ENCODE measurements at places on chromosomes 16 and 17.

- DNase-seq, result no peak
Observed at GRCh38 chr16:65249768-65250167, 127.9 kb upstream of the CDH11 start.

DNA sequence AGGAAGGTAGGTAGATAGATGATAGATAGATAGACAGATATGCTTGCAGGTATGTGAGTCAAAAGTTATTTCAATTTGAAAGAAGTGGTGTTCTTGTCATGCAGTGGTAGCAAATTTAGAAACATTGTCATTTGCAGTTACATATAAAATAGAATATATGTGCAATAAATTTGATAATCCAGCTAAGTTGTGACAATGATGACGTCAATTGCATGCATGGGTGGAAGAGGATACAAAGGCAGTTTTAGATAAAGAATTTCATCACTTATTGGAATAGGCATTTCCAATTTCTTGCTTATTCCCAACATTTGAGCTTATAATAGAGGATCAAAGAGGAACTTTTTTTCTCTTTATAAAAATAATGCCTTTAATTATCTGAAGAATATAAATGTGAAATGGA lies 99.2 kb upstream of the KCNJ16 start:
- no peak for DNase-seq

DNA sequence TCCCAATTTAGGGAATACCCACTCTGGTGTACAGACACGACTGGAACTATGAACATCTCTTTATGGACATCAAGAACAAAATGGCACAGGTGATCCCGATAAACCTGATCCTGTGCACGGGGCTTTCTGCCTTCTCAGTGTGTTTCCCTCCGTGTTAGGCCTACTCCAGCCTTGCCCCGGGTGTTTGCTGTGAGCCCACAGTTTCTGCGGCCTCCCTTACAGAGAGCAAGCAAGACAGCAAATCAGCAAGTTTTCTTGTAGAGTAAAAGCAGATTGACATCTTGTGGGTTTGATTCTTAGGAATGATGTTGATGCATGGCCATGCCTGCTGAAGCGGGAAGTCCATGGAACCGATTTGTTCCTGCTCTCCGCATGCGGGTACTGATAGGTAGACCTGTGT lies 26.4 kb upstream of the ENDOV start:
- DNase-seq, result no peak

DNA sequence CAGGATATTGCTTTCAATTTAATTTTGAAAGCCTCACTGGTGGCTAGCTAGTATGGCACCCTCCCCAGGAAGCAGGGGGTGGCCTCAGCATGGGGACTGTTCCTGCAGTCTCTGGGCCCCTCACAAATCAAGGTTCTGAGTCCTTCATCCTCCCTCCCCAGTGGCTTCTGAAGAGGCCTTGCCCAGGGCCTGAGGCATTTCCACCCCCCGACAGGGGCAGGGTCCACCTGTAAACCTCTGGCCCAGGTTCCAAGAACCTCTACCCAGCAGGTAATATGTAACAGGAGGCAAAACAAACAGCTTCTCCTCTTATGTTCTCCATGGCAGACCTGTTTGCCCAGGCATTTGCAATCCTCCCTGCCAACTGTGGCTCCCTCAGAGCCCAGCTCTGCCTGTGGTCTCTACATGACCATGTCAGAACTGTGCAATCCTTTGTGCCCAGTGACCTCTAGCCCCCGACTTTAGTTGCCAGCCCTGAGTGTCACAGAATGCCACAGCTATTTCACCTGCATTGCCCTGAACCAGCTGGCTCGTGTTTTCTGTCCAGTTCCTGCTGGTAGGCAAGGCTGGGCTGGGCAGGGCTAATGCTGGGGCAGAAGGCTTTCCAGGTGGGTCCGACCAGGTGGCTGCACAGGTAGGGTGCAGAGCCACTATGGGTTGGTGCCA lies 14.3 kb downstream of the ACSF2 start:
- DNase-seq, result no peak

DNA sequence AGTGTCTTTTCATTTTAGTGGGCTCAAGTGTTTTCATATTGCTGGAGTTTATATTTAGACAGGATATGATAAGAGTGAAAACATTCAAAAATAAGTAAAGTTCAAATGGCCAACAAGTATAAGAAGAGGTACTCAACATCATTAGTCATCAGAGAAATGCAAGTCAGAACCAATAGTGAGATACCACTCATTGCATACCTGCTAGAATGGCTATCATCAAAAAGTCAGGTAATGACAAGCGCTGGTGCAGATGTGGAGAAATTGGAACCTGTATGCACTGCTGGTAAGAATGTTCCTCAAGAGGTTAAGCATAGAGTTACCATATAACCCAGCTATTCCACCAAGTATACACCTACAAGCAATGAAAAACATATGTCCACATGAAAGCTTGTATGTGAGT lies 87.8 kb downstream of the WNT3 start:
- DNase-seq, result no peak

- DNase-seq, result peak; percentile 23
Observed at GRCh38 chr17:55421179-55421934, at the start of gene MMD. Gene MMD (minus strand): TSS chr17:55421835. CDS start chr17:55421695, 140 bp downstream.

DNA sequence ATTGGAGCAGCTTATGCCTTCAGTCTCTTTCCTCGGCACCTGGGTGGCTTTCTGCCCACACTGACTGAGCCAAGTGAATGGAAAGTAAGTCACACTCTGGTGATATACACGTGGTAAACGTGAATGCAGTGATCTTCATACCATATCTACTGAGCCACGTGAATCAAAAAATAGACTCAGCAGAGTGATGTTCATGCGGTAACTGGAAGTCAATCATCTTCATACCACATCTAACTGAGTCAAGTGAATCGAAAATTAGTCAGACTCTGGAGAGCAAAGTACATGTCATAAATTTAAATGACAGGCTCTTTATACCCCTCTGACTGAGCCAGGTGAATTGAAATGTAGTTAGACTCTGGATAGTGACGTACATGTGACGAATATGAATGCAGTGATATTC lies 47.1 kb upstream of the ARL4D start:
- DNase-seq, result peak; percentile 96

GRCh38 chr16:55048745-55049144 lies 118.1 kb downstream of the IRX5 start:
- DNase-seq, result no peak

DNA sequence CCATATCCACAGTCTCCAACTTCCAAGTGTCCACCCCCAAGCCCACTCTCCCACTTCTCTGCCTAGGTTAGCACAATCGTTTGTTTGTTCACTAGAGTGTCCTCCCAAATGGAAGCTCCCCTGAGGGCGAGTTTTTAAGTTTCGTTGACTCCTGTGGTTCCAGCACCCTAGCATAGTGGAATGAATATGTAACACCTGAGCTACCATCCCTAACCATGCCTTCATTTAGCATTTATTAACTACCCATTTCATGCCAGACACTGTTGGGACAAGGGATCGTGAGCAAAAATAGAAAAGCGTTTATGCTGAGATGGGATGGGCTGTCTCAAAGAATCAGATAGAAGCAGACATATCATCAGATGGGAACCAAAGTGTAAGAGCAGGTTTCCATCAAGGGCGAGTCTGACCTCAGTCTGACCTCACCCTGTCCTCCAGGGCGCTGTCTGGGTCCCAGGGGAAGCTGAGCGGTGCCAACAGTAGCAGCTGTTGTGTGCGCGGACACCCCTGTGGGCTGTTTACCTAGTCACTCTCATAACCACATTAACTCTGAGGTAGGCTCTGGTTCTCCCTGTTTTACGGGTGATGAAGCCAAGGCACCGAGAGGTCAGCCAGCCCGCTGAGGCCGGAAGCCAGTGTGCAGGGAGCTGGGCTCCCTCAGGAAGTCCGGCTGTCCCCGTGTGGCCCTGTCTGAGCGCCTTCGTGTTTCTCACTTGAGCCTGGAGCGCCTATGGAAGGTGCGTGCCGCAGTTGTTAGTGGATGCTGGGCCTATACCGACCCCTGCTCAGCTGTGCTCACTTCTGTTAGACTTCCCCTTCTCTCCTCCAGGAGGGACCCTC lies 6.2 kb downstream of the CNP start:
- DNase-seq, result no peak

- DNase-seq, result no peak
Observed at GRCh38 chr17:9935408-9935807, 30.3 kb upstream of the RCVRN start.

- peak; percentile 61 for DNase-seq
Observed at GRCh38 chr16:2474877-2475412, at the start of gene TBC1D24. Gene TBC1D24 (plus strand): TSS chr16:2475127. CDS start chr16:2496149, 21,022 bp downstream.

DNA sequence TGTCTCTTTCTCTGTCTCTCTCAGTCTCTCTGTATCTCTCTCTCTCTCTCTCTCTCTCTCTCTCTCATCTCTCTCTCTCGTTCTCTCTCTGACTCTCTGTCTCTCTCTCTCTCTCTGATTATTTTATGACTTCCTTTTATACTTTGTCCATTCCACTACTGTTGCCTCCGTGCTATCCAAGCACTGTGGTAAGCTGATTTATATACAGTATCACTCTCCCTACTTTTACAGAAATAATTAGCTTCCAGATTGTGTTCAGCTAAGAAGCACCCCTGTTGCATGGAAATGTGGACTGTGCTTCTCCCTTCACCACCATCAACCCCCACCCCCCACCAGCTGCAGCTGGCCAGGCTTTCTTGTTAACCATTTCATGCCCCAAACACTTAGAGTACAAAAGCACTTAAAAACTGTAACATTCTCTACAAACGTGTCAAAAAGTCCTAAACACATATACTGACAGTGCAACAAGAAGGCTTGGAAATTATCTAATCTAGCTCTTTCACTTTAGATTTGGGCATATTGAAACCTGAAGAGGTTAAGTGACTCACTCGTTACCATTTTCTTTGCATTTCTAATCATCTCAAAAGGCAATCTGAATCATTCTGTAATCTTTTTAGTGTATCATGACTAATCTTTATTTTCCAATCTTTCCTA lies 11.6 kb upstream of the TMEM100 start:
- no peak for DNase-seq

DNA sequence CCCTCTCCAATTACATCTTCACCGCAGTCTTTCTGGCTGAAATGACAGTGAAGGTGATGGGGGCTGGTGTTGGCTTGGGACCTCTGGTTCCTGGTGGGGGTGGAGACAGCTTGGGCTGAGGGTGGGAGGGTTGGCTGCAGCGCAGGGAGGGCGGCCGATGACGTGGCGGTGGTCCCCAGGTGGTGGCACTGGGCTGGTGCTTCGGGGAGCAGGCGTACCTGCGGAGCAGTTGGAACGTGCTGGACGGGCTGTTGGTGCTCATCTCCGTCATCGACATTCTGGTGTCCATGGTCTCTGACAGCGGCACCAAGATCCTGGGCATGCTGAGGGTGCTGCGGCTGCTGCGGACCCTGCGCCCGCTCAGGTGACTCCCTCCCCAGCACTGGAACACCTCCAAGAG lies 31.8 kb upstream of the ABCC3 start:
- no peak for DNase-seq

DNA sequence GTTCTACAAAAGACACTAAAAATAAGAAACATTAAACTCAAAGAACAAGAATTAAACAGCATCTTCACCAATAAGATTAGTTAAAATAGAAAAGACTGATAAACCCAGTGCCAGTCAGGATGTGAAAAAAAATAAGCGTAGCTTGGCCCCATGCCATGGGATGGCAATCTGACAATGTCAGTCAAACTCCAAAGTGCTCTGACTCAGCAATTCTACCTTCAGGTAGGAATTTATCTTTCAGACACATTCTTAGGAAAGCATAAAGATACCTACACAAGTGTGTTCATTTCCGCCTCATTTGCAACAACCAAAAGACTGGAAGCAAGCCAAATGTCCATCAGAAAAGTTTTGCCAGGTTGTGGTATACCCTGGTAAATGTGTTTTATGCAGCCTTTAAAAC lies 9.1 kb upstream of the MPO start:
- peak; percentile 46 for DNase-seq

DNA sequence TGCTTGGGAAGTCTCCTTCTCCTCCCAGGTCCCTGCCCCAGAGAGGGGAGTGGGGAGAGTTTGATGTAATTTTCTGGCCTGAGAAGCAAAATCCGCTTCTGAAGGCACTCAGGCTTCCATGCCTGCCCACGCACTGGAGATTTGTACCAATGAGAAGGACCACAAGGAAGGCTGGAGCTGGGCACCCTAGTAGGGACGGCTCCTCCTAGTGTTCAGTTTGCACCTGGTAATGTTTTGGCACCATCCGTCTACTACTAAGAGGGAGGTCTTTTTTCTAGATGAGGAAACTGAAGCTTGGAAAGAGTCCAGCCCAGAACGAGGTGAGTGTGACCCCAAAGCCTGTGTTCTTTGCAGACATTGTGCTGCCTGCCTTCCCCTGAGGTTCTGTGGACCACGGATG lies 83.6 kb upstream of the NLRP1 start:
- DNase-seq, result peak; percentile 46

- peak; percentile 7 for DNase-seq
Observed at GRCh38 chr16:52090080-52090479, 456.9 kb downstream of the TOX3 start.

- peak; percentile 67 for DNase-seq
Observed at GRCh38 chr16:17303101-17303500, 167.7 kb downstream of the XYLT1 start.

DNA sequence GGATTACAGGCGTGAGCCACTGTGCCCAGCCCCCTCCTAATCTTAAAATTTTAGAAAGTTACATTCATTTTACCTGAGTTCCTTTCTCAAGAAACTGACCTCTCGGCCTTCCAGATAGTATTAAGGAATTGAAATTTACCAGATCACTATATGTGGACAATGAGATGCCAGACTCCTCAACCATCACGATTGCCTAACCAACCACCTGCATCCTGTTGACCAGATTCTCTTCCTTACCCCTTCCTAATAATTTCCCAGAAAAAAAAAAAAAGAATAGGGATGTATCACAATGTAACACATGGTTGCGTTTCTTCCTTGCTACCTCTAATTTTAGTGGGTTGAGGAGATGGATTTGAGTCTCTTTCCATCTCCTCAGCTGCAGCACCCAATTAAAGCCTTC lies 72.1 kb downstream of the BMERB1 start:
- no peak for DNase-seq

DNA sequence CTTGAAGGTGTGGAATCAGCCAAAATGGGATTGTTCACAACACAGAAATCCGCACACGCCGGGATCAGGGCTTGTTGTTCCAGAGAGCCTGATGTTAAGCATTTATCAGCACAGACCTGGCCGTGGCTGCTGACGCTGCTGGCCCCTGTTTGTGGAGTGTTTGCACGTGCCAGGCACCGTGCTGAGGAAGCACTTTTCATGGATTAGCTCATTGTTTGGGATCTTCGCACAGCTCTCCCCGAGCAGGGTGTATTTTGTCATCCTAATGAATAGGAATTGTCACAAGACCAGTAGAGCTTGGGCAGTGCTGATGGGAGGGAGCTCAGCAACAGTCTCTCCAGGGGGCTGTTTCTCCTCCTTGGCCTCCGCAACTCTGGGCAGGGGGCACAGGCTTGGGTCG lies 160.4 kb upstream of the PLCG2 start:
- DNase-seq, result no peak

GRCh38 chr17:78797691-78798585 lies 15.9 kb upstream of the CYTH1 start:
- DNase-seq, result no peak

GRCh38 chr17:44865231-44865660 lies 17.6 kb downstream of the HIGD1B start:
- peak; percentile 69 for DNase-seq

DNA sequence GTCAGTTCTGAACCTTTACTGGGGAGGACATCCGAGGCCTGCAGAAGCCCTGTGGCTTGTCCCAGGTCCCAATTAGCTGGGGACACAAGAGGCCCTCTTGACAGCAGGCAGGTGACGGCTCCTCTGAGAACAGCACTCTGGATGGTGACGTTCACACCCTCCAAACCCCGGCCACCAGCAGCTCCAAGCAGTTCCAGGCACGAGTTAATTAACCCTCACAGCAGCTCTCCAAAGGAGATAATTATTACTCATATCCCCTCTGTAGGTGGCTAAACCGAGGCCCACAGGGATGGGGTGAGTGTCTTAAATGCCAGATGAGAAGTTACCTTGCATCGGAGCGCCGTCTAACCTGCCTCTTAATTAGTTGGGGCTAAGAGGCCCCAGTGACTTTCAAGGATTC lies 168.9 kb upstream of the CIBAR2 start:
- DNase-seq, result no peak

Data from SW480 (cell line).